ENCODE measurements at places on chromosomes 16 and 17. TPM values are rescaled to one million over a fixed set of nuclear protein-coding genes. Genes with fewer than 3 reads are reported as not detected.

DNA sequence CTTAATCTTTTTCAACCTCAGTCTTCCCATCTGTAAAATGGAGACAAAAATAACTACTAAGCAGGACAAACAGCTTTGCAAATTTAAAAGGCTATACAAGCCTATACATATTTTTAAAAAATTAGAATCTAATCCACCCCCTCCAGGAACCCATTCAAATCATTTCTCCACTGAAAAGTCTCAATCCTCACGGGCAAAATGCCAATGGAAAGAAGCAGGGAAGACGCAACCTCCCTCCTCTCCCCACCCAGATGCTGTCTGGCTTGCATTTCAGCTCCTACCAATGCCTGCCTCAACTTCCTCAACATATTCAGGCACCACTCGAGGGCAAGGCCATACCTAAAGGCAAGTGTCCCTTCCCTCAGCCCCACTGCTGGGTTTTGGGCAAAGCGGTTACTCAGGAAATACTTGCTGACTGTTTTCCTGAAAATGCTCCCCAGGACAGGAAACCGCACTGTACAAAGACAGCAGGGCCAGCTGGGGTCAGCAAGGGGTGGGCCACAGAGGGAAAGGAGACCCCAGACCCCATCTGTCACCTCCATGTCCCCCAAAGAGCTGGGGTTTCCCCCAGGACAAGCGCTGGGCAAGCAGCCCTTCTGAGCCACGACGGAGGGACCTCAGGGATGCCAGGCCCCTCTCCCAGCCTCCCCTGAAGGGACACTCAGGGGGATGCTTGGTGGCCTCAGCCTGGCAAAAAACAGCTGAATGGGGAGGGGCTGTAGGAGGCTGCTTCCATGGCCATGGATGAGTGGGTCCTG lies 47.7 kb upstream of the DOC2B start:
- ATAC-seq, result no peak

- ATAC-seq, result no peak
These were observed 148.6 kb downstream of the SDK2 start for GRCh38 chr17:73495641-73496040.

- ATAC-seq, result no peak
These were observed 7.9 kb upstream of the ALDH3A1 start for GRCh38 chr17:19755821-19756510.

- no peak for ATAC-seq
These were observed 1108.0 kb downstream of the CDH11 start for GRCh38 chr16:64013856-64014255.

DNA sequence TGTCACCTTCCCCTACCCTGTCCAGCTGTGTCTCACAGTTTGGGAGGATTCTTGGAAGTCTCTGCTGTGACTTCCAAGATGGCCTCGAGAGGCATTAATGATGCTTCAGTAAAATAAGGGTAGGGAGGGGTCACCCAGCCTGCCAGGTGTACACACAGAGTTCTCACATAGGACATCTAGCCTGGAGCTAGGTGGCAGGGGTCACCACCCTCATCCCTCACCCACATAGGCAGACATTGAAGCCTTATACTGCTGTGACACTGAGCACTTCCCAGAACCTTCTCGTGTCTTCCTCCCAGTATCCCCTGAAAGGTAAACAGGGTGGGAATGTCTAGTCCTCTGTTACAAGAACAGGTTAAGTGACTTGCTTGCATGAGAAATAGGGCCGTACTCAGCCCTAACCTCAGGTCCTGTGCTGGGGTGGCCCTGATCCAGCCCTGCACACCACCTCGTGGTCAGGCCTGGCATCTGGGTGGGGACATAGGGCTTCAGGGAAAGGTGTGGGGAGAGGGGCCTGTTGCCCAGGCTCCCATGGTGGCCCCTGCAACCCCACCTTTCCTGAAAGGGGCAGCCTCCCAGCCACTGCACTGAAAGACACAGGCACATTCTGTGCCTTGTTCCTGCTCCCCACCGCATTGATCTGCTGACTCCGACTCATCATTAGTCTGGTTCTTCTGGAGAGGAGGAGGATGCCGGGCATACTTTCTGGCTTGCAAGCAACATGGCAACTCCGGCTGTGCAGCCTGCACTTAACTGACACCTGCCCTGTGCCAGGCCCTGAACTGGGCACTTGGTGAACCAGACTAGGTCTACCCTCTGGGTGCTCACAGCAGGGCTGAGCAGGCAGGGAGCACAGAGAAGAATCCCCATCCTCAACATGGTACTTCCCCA lies 3.6 kb upstream of the MMP15 start:
- no peak for ATAC-seq

- ATAC-seq, result peak; percentile 61
These were observed 5.9 kb downstream of the SUPT6H start for GRCh38 chr17:28667870-28668269.

GRCh38 chr17:45975640-45976295 lies 23.3 kb upstream of the STH start:
- no peak for ATAC-seq

GRCh38 chr16:22721511-22722100 lies 92.4 kb upstream of the HS3ST2 start:
- peak; percentile 90 for ATAC-seq

- ATAC-seq, result no peak
These were observed 355.0 kb downstream of the KIF2B start for GRCh38 chr17:54177606-54178308.

DNA sequence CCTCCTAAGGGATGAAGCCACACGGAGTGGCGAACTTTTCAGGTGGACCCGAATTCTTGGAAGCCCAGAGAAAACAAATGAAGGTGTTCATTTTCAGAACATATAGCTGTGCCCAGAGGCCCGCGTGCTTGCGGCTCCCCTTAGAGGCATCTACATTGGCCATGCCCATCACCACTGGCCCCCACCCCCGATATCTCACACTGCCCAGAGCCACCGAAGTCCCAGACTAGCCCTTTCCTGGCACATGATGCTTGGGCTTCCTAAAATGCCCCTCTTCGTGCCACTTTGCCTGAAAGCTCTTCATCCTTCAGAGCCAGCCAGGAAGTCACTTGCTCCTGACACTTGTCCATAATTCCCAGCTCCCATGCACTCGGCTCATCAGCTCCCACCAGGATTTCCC lies 2.1 kb upstream of the HEXIM1 start:
- no peak for ATAC-seq

DNA sequence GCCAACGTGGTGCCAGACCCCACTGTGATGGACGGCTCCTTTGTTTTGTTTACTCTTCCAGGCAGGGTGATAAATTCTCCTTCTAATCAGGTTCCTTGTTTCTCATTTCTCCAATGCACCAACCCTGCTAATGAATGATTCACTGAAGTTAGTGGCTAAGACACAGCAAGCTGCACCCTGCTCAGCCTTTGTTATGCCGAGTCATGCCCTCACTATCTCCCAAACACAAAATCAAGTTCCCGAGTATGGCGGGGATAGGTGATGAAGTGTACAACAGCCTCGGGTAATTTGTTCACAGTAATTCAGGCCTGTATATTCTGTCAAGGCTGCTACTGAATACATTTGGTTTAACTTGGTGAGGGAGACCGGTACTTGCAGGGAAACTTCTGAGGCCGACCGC lies 83.8 kb upstream of the HS3ST4 start:
- no peak for ATAC-seq

DNA sequence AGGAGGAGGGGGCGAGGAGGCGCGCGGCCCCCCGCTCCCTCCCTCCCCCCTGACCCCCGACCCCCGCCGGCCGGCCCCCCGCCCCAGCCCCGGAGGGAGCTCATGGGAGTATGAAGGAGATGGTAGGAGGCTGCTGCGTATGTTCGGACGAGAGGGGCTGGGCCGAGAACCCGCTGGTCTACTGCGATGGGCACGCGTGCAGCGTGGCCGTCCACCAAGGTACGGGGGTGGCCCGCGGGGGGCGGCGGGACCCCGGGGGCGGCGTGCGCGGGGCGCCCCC lies 390 bp downstream of the MLLT6 start:
- ATAC-seq, result peak; percentile 3

DNA sequence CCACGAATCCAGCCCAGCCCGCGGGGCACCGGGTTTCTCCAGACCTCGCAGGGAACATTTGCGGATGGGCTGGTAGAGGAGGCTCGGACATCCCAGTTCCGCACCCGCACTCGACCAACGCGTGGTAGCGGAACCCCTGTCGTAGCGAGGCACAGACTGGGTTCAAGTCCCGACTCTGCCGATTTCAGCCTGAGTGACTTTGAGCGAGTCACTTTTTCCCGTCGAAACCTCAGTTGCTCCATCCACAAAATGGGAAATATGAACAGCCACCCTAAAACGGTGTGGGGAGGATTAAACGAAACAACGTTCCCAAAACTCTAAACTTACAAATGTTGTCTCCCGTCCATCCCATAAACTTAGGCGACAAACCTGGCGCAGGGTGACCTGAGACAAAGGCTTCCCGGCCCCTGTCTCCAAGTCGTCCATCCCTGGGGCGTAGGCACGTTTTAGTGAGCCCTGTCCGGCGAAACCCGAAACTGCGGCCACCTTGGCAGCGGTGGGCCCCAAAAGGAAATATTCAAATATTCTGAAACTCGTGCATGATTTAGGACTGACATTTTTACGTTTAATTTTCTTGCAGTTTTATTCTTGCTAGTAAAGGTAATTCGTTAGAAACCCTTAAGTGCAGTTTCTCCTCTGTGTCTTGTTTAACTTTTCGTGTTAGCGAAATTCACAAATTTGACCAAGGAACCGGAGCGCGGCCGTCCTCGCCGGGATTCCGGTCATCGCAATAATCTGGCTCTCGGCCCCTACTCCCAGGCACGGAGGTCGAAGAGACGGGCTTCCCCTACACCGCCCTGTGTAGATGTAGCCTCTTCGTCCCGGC lies 1.9 kb upstream of the MLLT6 start:
- ATAC-seq, result no peak

DNA sequence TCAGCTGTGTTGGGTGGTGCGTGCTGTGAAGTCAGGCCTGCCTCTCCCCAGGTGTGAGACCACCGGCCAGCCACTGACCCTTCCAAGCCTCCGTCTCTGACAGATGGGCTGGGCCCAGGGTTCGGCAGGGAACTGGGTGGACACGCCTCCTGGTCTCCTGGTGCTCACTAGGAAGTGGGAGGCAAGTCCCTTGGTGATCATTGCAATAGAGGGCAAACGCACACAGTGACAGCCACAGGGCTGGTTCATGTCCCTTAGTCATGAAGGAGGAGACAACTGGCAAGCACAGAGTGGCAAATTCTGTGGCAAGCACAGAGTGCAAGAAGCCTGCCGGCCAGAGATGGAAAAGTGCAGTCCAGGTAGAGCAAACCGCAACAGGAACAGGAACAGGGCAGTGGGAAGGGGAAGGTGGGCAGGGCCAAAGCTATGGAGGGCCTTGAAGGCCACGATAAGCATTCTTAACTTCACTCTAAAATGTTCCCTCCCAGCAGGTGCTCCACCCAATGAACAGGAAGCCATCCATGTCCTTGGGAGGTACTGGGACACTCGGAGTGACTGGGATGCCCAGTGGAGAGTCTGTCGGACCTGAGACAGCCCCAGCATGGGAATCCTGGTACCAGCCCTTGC lies 21.9 kb downstream of the USP7 start:
- no peak for ATAC-seq

EVI2B gene
- total RNA-seq, result 1.2 TPM

PIK3R5 gene
- 0.27 TPM for total RNA-seq

DOC2B gene
- total RNA-seq, result 2.0 TPM

CFAP119 gene
- 12.5 TPM for total RNA-seq

CDH11 gene
- total RNA-seq, result 567 TPM

HS3ST6 gene
- 0.25 TPM for total RNA-seq

KREMEN2 gene
- 5.3 TPM for total RNA-seq

KRT27 gene
- not detected for total RNA-seq
